RCC 7860 (cell line): ENCODE measurements at places on chromosomes 6 and 20.

GRCh38 chr6:105211831-105212230, 32.0 kb upstream of the POPDC3 start:
- no peak for DNase-seq

- DNase-seq = no peak
Observed at GRCh38 chr6:73830119-73830518, 134.1 kb downstream of the CD109 start.

DNA sequence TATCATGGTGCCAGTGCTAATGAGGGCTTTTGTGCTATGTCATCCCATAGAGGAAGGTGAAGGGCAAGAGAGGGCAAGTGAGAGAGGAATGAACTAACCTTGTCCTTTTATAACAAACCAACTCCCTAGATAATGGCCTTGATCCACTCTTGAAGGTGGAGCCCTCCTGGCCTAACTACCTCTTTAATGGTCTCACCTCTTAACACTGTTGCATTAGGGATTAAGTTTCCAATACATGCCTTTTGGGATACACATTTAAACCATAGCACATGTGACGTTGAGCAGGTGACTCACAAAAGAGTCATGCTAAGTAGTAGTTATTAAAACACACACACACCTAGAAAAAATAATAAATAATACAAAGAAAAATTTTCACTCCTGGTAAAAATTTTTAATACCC, 36.9 kb downstream of the CCN2 start:
- DNase-seq = no peak

- DNase-seq = no peak
Observed at GRCh38 chr20:48834278-48834677, 6.5 kb upstream of the PREX1 start.

- DNase-seq = no peak
Observed at GRCh38 chr20:1711826-1712601, 54.4 kb upstream of the SIRPG start.

DNA sequence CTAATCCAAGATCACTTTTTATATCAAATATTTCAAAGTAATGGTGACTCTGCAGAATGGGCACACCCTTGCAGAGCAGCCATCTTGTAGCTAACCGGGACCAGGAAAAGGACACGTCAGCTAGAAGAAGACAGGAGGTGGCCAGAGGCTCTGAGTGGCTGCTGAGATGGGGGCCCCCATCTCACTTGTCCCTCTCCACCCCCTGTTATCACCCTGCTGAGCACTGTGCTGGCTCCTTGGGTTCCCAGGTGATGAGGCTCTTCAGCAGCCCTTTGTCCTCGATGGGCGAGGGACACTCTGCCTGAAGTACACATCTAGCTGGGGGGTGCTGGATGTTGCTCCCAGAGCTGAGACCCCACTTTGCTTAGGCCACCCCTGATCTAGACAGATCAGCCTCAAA, 126.3 kb downstream of the UST start:
- DNase-seq = no peak

DNA sequence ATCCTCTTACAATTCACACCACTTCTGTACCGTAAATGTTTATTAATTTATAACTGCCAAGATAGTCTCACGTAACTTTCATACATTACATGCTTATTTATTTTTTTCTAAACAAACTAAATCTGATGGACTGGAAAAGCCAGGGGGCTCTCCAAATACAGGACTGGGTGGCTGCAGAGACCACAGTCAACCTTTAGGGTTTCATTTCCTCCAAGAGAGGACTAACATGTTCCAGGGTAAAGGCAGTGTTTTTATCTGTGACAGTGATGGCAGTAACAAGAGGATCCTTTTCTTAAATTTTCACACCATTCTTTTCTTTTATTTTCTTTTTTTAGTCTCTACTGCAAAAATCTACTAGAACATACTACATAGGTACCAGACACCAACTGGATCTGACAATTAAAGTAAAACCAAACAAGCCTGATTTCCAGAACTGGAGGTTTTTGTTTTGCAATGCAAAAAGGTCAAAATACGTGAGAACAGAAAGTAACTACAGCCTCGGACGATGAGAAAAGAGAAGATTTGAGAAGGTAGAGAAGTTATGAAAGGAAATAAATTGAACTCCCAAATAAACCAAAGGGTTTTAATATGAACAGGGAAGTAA, 1.2 kb downstream of the LMBRD1 start:
- no peak for DNase-seq

GRCh38 chr6:93165850-93166430, 253.4 kb downstream of the EPHA7 start:
- no peak for DNase-seq

DNA sequence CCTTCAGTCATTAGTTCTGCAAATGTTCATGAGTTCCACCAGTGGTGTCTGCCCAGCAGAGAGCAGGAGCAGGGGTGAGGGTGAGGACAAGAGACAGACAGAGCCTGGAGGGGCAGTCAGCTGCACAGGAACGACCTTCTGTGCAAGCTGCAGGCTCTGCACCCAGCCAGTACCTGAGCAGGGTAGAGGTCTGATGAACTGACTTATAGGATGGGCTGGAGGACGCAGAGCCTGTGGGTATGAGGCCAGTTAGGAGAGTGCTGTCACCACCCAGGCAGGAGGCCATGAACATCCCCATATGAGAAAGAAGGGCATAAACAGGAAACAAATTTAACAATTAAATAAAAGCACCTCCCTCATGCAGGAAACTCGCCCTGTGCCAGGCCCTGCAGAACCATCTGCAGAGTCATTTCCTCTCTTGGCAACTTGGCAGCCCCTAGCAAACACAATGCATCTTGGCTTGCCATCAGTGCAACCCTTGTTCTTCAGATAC, 17.9 kb downstream of the C6orf15 start:
- no peak for DNase-seq

DNA sequence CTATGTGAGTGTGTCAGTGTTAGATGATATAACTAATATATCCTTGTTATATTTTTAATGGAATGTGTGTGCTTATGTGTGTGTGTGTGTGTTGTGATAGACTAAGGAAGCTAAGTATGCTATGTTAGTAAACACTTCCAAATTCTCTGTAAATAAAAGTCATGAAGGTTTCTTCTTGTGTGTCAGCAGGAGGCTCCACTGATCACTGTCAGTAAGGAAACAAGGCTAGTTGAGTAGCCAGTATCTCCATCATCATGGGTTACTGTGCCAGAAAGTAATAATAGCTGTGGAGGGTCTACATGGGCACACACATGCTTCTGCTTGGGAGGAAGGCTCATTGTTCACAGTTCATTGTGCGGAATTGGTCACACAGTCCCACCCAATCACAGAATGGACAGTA, 302.8 kb upstream of the RNF217 start:
- no peak for DNase-seq

- DNase-seq = no peak
Observed at GRCh38 chr6:118810420-118811027, 83.4 kb upstream of the ASF1A start.

GRCh38 chr6:137303441-137303840, 84.3 kb upstream of the IFNGR1 start:
- no peak for DNase-seq

- no peak for DNase-seq
Observed at GRCh38 chr20:1033751-1034414, 31.8 kb upstream of the RSPO4 start.

- DNase-seq = no peak
Observed at GRCh38 chr20:55253781-55254180, 751.5 kb downstream of the CBLN4 start.

DNA sequence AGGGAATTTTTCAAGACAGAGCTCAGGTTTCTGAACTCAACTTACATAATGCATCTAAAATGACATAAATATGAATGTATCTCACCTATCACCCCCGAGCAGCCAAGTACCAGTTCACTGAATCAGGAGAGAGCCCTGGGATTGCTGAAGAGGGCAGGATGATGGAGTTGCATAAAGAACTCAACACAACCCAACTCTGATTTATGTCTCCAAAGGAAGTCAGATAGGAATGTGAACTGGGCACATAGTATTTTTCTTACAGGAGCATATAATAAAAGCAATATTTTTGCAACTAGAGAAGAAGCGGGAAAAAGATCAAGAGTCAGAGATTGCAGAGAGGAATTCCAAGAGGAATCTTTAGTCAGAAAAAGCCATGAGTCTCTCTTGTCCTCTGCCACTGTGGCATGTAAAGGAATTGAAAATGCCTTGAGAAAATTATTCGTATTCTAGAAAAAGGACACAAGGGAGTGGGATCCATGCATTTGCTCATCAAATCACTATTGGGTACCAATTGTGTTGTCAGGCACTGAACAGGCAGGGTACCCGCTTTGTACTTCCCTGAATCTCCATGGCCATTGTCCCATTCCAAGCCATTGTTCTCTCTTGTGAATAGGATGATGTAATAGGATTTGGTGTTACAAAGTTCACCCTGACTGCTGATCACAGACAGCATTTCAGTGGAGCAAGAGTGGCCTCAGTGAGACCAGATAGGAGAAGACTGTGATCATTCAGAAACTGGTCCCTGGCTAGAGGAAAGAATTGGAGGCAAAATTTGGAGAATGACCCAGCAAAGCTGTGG, 16.3 kb downstream of the RIN2 start:
- DNase-seq = no peak

- no peak for DNase-seq
Observed at GRCh38 chr20:45342855-45343531, 5.2 kb downstream of the SDC4 start.

GRCh38 chr6:47349931-47350330, 40.2 kb upstream of the TNFRSF21 start:
- no peak for DNase-seq

GRCh38 chr20:56943946-56944945, 315.1 kb downstream of the TFAP2C start:
- DNase-seq = no peak

DNA sequence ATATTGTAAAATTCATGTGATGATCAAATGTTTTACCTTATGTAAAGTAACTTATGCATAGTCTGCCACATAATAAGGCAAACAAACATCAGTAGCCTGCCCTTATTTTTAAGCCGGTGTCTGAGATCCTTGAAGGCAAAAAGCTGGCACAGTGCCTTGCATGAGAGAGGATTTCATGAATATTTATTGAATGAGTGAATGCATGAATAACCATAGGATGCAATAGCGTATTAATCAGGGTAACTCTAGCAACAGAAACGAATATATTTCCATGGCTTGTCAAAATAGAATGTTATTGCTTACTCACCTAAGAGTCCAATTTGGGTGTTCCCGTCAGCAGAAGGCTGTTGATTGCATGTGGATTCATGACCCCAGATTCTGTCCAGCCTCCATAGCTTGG, 34.9 kb downstream of the BTBD3 start:
- DNase-seq = no peak

DNA sequence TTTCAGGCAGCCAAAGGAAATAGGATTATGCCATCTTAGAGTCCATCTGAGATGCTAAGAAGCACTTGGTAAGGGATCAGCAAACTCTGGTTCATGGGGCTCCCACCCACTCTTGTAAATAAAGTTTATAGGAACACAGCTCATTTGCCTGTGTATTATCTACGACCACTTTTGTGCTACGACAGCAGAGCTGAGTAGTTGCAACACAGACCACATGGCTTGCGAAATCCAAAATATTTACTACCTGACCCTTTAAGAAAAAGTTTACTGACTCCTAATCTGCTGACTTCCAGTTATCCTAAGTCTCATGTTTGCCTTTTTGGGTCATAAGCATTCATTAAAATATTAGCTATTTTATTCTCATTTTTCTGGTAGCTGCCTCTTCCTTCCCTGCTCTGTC, 859.0 kb downstream of the QKI start:
- DNase-seq = no peak

DNA sequence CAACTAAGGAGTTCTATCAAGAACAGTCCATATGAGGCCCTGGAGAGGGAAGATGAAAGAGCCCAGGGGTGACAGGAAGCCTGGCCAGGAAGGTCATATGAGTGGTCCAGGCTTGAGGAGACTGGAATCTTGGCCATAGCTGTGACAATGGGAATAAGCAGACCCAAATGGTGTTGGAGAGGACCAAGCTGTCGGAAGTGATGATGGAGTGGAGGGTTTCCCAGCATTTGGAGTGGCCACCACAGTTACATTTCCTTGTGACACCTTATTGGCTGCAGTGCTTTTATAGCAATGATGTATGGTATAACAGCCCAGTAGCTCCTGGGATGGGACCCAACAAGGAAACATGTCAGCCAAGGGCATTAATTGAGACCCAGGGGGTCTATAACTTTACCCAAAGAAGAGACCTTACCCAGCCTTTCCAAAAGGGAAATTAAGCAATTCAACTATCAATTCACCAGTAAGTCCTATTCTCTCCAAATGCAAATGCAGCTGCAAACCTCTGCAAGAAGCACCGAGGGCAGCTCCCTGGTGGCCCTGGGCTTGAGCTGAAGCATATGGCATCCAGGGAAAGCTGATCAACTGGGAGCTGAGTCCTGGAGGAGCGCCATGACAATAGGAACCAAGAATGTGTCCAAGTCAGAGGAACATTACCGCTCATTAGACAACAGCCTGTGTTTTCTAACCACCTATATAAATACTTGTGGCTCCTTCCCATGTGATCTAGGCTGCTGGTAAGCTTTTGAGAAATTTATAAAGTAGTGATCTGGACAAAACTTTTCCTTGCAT, 219.4 kb downstream of the SOD2 start:
- DNase-seq = no peak

DNA sequence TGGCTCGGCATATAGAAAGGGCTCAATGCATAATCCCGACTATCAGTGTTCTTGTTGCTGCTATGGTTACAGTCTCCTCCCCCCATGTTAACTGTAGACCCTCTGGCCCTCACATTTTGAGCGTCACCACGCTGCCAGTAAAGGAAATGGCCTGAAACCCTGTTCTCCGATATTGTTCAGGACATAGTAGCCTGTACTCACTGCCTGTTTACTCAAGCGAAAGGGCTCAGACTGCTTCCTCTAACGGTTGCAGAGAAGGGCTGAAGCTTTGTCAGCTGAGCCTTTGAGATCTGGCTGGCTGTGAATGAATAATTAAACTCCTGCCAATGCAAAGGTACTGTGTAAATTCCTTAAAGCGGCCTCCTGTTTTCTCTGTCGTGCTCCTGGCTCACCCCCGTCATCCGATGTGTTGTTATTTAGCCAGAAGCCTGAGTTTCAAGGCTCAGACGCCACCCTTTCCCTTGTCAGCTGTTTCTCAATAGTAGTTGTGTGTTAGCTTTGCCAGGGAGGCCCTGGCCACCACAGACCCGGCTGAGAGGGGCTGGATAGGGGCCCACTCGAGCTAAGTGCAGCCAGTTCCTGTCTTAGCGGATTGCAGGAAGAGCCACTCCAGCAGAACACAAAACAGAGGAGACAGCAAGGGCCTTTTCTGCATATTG, 31.2 kb upstream of the RALGAPA2 start:
- no peak for DNase-seq

- DNase-seq = no peak
Observed at GRCh38 chr6:77466451-77467437, 3.5 kb upstream of the HTR1B start.

DNA sequence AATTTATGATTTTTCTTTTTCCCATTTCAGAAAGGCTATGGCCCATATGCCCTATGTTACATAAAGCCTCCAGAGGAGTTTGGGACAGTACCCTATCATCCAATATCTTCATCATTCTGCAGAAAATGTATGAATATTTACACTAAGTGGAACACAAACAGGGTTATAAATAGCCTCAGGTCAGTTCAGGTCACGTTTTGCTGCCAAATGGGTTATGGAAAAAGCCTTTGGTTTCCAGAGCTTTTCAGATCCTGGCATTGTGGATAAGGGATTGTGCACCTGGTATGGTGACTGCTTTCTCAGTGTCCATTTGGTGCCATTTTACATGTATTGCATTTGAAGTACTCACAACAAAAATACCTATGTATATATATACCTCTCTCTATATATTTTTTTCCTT, 29.4 kb downstream of the UTRN start:
- DNase-seq = no peak
